Stimulated activated CD4-positive, alpha-beta T cell treated with anti-CD3 and anti-CD28 coated beads, Interleukin-15, amount 100 ng/mL, for 48 hours (primary cell): ENCODE measurements at places on chromosomes 4 and X.

DNA sequence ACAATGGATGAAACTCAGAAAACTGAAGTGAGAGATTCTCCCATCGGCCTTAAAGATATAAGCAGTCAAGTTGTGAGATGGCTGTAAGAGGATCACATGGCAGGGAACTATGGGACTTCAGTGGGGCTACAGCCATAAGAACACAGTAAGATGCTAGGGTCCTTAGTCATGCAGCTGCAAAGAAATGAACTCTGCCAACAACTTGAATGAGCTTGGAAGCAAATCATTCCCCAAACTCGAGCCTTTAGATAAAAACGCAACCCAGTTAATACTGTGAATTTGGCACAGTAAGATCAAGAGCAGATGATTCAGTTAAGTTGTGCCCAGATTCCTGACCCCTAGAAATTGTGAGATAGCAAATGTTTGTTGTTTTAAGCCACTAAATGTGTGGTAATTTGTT, 117.3 kb downstream of the FAM13A start:
- no peak for DNase-seq

GRCh38 chr4:126869967-126870366, 762.8 kb upstream of the INTU start:
- DNase-seq, result no peak

DNA sequence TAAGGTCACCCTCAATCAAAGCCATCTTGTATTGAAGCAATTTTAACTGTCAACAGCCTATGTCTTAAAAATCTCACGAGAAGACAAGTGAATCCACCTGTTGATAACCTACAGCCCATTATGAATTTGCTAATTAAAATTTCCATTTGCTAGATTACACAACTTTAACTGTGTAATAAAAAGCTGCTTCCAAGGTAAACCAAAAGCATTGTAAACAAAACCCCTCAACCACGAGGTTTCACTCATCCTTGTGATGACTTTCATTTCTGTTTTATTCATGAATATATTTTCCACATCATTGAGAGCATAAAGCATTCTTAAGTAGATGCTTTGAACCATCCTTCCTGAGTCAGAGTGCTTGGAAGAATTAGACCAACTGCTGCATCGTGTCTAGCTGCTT, 217.5 kb upstream of the GYPA start:
- no peak for DNase-seq

DNA sequence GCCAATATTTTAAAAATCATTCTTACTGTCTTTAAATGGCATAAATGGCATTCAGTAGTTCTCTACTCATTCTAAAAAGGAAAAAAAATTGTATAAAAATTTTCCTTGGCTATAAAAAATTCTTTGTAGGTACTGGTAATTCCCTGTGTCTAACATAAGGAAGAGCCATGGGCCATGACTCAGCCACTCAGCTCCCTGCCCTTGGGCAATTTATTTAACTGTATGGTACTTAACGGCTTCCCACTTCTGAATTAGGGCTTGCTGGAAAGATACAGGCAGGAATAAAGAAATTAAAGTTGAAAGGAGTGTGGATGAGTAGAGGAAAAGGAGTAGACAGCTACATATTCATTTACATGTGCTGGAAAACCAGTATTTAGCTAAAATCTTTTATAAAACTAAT, 30.6 kb downstream of the ABHD18 start:
- no peak for DNase-seq
